CD4-positive, alpha-beta T cell treated with Interleukin-10 for 1 hour (primary cell): ENCODE measurements at places on chromosomes 4 and X.
A peak's percentile ranks its signal among the peaks of the same experiment; 100 is the strongest.

DNA sequence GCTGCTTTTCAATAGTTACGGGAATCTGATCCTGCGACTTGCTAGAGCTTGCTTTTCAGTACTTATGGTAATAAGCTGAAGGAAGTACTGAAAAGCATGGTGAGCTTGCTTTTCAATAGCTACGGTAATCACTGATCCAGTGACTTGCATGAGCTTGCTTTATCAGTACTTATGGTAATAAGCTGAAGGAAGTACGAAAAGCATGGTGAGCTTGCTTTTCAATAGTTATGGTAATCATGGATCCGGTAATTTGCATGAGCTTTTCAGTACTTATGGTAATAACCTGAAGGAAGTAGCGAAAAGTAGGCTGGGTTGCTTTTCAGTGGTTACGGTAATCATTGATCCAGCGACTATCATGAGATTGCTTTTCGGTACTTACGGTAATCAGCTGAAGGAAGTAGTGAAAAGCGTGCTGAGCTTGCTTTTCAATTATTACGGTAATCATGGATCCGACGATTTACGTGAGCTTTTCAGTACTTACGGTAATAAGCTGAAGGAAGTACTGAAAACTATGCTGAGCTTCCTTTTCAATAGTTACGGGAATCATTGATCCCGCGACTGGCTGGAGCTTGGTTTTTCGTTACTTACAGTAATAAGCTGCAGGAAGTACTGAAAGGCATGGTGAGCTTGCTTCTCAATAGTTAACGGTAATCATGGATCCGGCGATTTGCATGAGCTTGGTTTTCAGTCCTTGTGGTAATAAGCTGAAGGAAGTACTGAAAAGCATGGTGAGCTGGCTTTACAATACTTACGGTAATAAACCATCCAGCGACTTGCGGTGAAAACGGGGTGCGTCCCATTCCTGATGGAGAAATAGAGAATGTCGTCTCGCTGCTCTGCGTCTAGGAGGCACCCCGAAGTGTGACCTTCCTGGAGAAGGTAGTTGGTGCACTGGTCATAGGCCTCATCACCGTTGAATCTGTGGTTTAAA, 6.5 kb downstream of the CRLF2 start:
- DNase-seq, result peak; percentile 71

DNA sequence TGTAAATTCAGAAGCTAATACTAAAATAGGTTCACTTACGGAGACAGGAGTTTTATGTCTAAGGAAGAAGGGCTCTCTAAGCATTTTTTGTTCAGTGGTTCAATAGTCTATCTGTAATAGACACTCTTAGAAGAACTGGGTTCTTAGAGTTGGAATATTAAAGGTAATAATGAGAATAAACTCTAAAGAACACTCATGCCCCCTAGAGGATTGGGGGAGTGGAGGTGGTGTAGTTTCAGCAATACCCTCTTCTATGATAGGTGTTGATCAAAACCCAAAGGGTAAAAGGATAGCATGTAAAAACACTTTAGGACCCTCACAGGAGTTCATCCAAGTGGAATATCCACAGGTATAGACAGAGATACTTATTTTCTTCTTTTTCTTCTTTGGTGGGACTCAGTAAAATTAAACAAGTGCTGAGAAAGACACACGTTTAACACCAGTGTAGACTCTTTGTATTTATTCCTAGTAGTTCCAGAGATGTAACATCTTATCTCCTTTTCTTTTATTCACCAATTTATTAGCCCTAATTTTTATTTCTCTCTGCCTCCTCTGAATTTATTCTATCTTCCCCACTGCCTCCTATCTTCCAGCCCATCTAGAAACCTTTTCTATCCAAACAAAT, 25.7 kb upstream of the MND1 start:
- peak; percentile 56 for DNase-seq

DNA sequence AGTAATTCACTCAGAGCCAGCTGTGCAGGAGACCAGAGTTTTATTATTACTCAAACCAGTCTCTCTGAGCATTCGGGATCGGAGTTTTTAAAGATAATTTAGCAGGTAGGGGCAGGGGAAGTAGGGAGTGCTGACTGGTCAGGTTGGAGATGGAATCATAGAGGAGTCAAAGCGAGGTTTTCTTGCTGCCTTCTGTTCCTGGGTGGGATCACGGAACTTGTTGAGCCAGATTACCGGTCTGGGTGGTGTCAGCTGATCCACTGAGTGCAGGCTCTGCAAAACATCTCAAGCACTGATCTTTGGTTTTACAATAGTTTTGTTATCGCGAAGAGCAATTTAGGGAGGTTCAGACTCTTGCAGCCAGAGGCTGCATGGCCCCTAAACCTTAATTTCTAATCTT, 63.6 kb downstream of the TRIM2 start:
- DNase-seq, result no peak

GRCh38 chr4:165299399-165300060, 27.9 kb upstream of the MSMO1 start:
- DNase-seq, result no peak

GRCh38 chrX:134734466-134734952, 76.2 kb upstream of the PLAC1 start:
- DNase-seq, result no peak

- DNase-seq, result no peak
Observed at GRCh38 chrX:72371405-72371804, 65.7 kb upstream of the CITED1 start.

DNA sequence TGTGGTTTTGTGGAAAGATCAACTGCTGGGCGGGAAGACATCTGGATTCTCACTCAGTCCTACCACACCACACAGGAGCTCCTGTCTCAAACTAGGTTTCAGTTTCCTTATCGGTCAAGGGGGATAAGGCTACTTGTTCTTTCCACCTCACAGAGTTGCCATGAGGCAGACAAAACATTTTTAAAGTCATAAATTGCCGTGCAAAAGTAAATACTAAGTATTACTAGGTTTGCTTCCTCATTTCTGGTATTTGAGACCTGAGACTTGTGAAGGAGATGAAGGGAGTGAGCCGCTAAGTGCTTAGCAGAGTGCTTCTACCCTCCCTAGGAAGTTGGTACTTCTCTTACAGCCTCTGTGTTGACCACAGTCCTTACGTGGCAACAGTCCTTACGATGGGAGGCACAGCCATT, 1.5 kb downstream of the LAP3 start:
- peak; percentile 42 for DNase-seq

- DNase-seq, result no peak
Observed at GRCh38 chr4:118398226-118399090, 45.7 kb upstream of the PRSS12 start.

DNA sequence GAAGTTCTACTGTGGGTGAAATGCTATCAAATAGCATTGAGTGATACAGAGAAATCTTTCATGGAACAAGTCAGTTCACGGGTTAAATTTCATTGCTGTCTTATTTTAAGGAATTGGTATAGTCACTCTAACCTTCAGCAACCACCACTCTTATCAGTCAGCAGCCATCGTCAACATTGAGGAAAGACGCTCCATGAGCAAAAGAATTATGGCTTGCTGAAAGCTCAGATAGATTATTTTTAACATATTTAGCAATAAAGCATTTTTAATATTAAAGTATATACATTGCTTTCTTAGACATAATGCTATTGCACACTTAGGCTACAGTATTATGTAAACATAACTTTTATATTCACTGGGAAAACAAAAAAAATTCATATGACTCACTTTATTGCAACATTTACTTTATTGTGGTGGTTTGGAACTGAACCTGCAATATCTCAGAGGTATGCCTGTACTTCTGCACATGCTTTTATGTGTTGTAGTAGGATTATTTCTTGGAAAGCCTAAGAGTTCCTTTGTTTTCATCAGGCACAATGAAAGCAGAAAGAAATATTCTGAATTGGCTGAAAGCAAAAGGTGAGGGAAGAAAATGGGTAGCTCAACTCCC, 586.7 kb downstream of the GBA3 start:
- no peak for DNase-seq
